Stimulated activated CD8-positive, alpha-beta memory T cell treated with anti-CD3 and anti-CD28 coated beads, Interleukin-7, amount 100 ng/mL, for 24 hours (primary cell): ENCODE measurements at places on chromosomes 16 and 17.

DNA sequence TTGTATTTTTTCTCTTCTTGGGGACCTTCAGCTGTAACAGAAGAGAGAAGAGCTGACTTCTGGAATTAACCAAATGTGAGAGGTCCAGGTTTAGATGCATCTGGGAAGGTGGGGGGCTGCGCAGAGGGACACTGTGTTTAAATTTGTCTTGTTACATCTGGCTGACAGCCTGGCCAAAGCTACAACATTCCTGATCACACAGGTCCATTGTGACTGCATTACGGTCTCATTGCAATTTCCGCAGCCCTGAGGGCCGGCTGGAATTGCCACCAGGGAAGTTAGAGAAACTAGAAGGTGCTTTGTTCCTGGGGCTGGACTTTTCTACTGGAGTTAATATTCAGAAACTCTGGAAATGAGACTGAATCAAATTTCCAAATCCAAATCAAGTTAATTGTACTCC lies 37.9 kb upstream of the LRRC75A start:
- no peak for DNase-seq

DNA sequence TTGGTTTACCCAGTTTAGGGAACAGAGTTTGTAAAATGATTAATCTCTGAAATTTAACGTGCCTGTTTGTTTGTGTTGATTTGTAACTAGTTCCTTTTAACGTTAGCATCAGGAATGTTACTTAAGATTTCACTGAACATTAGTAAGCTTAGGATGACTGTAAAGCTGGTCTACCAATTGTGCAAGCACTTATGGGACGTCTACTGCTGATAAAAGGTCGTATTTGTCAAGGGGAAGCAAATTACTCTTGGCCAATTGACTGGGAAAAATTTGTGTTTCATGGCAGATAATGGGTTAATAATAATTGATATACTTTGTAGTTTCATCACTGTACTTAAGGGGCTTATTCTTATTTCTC lies 11.8 kb downstream of the METTL9 start:
- DNase-seq = no peak

GRCh38 chr17:78605886-78606285 lies 28.7 kb upstream of the DNAH17 start:
- no peak for DNase-seq

DNA sequence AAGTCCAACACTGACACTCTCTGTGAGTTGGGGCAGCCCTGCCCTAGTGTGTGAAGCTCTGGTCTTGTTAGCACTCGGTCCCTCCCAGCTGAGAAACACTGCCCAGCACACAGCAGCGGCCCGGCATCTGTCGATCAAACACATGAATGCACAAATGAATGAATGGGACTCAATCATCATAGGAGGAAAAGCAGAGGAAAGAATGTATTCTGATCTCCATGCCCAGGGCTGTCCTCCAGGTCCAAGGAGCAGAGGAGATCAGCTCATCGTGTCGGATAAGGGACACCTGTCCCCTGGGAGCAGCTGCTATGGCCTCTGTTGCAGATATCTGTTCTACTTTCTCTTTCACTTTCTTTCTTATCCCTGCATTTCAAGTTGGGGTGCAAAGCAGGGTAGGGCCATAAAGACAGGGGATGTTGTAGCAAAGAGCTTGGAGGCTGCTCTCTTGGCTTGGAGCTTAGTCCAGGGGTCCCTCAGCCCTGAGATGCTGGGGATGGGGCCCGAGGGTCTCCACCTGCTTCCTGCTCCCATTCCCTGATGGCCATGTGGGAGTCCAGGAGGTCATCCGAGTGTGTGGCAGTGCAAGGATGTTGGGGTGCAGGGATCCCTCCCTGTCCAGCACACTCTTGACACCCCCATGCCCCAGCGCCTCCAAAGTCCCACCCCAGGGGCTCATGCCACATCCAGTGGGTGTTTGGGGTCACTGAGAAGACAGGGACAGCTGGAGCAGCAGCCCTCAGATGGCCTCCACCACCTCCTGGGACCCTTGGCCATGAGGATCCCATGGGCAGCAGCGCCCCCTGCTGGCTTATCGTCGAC lies 88.2 kb downstream of the IRF8 start:
- peak; percentile 27 for DNase-seq

- no peak for DNase-seq
Observed at GRCh38 chr17:28983286-28984230, 22.3 kb downstream of the SEZ6 start.

- DNase-seq = no peak
Observed at GRCh38 chr17:39678340-39679116, 9.3 kb downstream of the PGAP3 start.

GRCh38 chr17:1735834-1736347 lies 6.8 kb upstream of the SERPINF2 start:
- no peak for DNase-seq

DNA sequence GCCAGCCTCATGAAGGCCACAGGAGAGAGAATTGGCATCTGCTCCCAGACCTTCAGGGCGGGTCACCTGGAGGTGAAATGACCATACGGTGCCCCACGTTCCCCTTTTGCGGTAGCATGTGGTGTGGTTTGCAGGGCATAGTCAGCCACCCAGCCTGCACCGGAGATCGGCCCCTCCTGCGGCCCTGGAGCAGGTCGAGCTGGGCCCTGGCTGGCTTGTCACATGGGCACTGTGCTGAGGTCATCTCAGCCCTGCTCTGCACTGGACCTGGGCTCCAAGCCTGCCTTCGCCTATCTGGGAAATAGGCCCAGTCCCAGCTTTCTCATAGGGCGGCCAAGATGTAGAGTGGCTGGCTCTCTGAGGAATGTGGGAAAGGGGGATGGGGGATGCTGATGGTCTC lies 16.2 kb downstream of the GSE1 start:
- DNase-seq = no peak

GRCh38 chr16:86709902-86710601 lies 131.7 kb downstream of the FOXL1 start:
- no peak for DNase-seq
